ENCODE measurements at places on chromosomes 4 and X.
A peak's percentile ranks its signal among the peaks of the same experiment; 100 is the strongest.

GRCh38 chr4:75547647-75548387, 8.0 kb upstream of the ODAPH start:
- ATAC-seq: no peak

DNA sequence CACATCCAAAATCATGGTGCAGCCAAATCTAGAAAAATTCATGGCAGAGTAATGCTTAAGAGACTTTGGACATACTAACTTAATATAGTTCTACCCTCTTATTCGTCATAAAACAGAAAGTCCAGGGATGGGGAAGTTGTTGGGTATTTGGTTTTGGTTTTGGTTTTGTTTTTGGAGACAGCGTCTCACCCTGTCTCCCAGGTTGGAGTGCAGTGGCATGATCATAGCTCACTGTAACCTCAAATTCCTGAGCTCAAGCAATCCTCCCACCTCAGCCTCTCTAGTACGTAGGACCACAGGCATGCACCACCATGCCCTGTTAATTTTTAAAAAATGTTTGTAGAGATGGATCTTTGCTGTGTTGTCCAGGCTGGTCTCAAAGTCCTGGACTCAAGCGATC, 271.8 kb upstream of the TENM3 start:
- ATAC-seq: no peak

DNA sequence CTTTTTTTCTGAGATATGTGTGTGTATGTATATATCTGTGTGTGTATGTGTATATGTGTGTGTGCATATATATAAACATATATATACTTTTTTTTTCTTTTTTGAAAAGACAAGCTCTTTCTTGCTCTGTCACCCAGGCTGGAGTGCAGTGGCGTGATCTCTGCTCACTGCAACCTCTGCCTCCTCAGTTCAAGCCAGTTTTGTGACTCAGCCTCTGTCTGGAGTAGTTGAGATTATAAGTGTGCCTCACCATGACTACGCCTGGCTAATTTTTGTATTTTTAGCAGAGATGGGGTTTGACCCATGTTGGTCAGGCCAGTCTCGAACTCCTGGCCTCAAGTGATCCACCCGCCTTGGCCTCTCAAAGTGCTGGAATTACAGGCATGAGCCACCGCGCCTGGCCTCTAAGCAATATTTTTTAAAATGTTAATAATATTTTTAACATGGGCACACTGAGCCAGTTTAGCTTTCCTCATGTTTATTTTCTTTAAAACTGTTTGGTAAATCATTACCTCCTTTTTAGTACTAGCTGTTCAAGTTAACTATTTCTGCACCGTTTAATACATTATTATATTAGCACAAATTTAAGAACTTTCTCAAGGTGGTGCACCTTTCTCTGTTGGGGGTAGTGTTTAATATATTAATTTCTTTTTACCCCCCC, 33.3 kb downstream of the BBS12 start:
- peak; percentile 79 for ATAC-seq

- ATAC-seq: no peak
Measured at GRCh38 chr4:161005746-161006145, 1158.1 kb downstream of the FSTL5 start.

GRCh38 chr4:96713271-96713850, 873.5 kb downstream of the PDHA2 start:
- ATAC-seq: no peak

- peak; percentile 18 for ATAC-seq
Measured at GRCh38 chr4:74267998-74268606, 40.2 kb upstream of the EPGN start.

Data from motor neuron (in vitro differentiated cells).